ENCODE measurements at places on chromosomes 5 and 9. TPM values are rescaled to one million over a fixed set of nuclear protein-coding genes. Genes with fewer than 3 reads are reported as not detected.

The NR3C1 gene
- 73.5 TPM for total RNA-seq

The NPDC1 gene
- total RNA-seq: 133 TPM

DNA sequence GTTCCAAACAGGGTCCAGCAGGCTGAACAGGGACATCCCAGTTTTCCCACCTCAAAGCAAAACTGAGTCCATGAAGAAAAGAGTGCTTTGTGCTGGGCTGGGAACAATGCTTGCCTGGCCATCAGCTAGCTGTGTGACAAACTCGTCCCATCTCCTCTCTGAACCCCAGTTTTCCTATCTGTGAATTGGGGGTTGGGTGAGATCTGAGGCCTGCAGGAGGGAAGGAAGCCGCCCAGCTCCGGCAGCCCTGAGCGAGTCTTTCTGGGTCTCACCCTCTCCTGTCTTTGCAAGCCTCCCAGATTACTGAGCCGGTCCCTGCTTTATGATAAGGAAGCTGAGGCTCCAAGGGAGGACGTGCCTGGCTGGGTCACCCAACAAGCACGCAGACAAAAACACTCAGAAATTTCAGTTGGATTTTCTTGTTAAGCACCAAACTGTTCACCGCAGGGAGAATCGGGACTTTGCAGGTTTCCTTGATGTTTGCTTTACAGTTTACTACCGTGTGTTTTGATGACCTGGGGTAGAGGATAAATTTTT is 82.6 kb upstream of the LMX1B start:
- peak; percentile 18 for DNase-seq

The RPL12 gene
- 993 TPM for total RNA-seq

DNA sequence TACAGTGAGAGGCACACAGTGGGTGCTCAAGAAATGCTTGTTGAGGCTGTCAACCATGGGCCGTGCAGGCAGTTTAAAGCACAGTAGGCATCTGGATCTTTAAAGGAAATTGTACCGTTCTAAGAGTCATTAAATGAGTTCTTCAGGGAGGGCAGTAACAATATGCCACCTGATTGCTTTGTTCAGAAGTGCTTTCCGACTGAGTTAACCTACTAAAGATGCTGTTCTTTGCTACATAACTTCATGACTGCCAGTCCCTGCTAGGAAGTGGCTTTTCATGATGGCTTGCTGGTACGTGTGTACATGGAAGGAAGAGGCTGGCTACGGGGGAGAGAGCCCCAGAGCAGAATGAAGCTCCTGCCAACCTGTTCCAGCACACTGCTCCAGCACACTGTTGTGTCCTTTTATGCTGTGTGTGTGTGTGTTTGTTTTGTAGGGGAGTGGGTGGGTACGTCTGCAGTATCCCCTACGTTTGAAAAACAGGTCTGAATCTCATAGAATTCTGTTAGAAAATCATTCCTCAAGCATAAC is 41.9 kb upstream of the PPP2R2B start:
- no peak for DNase-seq

DNA sequence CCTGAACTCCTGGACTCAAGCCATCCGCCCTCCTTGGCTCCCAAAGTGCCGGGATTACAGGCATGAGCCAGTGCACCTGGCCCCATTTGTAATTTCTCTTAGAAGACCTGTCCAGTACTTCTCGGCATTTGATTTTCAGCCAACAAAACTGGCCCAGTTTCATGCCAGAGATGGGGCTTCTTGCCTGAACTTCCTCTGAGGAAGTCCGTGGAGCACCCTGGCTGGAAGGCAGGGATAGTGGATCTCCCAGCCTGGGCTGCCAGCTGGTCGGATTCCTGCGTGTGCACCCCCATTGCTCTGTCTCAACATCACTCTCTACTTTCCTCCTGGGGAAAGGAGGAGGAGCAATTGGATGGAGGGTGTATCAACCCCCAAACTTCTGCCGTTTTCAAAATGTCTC is 39.0 kb downstream of the FAM78A start:
- DNase-seq: peak; percentile 56

Data from posterior vena cava (tissue), 2 donors.